RKO (cell line): ENCODE measurements at places on chromosomes 6 and 20.

- no peak for DNase-seq
Observed at GRCh38 chr20:3360752-3361151, 46.7 kb downstream of the DNAAF9 start.

DNA sequence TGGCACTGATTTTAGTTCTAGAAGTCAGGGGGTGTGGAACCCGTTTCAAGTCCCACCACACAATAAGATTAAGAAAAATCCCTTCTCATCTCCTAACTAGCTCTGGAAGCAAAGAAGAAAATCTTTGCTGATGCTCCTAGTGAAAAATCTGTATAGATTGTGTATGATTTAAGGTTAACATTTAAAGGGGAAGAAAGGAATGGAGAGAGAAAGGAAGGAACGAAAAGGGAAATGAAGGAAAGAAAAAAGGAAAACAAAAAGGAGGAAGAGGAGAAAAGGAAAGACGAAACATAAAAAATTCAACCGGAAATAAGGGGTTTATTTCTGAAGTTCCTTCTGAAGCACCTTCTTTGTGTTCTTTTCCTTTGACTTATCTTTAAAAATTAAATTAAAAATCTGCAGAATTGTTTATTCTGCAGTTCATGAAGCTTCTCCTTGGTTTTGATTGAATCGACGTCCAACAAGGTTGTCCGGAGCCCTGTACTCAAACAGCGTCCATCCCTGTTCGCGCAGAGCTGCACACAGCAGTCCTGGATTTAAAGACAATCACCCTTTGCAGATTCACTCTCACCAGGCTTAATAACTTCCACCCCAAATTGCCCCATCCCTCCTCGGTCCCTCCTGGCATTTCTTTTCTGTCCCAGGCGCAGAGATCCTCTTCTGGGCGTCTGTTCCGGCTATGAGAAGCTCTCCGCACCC, 1.6 kb upstream of the TFAP2B start:
- no peak for DNase-seq

GRCh38 chr6:170237999-170238740, 52.7 kb downstream of the DLL1 start:
- DNase-seq, result no peak

GRCh38 chr6:10033223-10033829, 381.5 kb downstream of the TFAP2A start:
- DNase-seq, result no peak

GRCh38 chr20:34461779-34462087, 54.5 kb upstream of the DYNLRB1 start:
- DNase-seq, result no peak

DNA sequence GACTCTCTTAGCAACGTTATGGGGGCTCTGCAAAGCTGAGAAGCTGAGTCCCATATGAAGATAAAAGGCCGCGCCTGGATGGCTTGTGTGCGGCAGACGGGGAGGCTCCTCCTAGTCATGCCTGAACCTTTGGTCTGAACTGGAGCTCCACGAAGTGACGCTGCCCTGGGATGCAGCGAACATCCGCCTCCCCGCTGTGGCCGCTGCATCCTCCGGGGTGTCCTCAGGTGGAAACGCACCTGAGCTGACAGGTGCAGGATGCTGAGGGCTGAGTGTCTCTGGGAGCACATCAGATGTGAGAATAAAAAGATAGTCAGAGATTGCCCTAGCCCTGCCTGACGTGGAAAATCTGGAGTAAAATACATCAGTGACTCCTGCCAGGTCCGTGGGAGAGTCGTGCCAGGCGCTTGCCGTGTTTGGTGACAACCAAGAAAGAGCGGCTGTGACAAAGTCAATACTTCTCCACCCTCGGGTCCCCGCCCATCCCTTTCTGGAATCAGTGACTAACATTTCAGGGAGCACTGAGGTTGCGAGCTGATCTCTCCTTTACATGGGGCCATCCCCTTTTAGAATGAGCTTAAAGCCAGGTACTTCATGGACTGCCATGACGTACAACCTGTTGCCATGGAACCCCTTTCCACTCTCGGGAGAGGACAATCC, 162.8 kb upstream of the AFDN start:
- DNase-seq, result no peak

GRCh38 chr6:138987080-138987642, 892 bp downstream of the REPS1 start:
- peak; percentile 35 for DNase-seq
